Central memory CD4-positive, alpha-beta T cell (primary cell): ENCODE measurements at places on chromosomes 12 and 14.

- no peak for DNase-seq
These were observed 6.1 kb upstream of the PSMA6 start for GRCh38 chr14:35286003-35286600.

DNA sequence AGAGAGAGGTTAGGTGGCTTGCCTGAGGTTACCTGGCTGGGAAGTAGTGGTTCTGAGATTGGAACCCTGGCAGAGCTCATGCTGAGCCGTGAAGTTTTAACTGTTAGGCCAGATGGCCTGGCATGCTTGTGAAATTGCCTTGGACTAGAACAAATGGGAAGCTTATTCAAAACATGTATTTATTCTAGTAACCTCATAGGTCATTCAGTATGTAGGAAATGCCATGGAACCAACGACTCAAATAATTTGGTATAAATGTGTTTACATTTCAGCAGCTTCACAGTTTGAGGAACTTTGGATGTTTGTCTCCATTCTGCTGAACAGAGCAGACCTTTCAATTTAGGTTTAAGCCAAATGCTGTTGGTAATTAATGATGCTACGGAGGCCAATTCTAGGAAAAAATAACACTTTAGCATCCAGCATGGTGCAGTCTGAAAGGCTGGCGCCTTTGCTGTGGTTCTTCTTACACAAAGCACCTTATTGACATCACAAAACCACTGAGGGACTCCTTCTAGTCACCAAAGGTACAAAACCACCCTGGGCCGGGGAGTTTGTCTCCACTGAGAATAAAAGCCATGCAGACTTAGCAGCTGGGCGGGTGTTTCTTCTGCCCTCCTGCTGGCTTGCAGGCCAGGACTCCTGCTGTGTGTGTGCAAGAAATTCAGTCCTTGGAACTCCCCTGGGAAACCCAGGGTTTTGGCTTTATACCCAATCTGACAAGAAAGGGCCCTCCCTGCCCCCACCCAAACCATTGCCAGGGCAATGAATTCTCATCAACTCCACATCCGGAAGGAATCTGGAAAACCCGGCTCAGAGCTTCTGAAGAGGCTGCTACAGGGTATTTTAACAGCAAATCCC is 64.2 kb downstream of the ELK3 start:
- peak; percentile 37 for DNase-seq

DNA sequence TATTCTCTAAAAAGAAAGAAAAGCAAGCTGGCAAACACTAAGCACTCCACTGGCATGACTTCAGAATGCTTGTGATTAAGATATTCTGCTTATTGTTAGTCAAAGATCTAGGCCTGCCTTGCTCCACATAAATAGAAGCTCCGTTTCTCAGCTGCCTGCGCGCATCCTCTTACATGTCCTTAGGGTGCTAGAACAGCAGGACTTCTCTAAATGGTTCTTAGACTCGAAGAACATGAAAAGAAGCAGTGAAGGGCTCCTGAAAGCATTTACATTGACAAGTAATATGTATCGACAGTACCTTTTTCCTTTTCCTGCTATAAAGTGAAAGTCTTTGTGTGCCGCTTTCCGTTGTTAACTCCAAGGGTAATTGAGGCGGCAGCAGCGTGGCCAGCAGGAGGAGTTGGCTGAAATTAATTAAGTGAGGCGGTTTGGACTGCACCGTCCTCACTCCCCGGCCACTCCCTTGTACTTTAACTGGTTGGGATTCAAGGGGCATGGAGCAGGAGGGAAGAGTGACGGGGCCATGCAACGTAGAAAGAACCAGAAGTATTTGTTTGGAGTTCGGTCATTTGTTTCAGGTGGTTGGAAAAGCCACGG is 34.2 kb upstream of the OTX2 start:
- DNase-seq = no peak

DNA sequence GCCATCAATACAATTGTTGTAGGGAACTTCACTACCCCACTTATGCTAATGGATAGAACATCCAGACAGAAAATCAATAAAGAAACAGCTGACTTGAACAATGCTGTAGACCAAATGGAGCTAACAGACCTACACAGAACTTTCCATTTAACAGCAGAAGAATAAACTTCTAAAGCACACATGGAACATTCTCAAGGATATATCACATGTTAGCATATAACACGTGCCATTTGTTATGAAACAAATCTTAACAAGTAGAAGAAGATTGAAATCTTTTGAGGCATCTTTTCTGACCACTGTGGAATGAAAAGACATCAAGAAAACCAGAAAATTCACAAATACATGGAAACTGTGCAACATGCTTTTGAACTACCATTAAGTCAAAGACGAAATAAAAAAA is 62.5 kb upstream of the RNU6-8 start:
- no peak for DNase-seq

GRCh38 chr14:77660754-77661153 is 44.3 kb upstream of the SPTLC2 start:
- no peak for DNase-seq

GRCh38 chr12:72612171-72612570 is 340.0 kb downstream of the TRHDE start:
- DNase-seq = no peak

DNA sequence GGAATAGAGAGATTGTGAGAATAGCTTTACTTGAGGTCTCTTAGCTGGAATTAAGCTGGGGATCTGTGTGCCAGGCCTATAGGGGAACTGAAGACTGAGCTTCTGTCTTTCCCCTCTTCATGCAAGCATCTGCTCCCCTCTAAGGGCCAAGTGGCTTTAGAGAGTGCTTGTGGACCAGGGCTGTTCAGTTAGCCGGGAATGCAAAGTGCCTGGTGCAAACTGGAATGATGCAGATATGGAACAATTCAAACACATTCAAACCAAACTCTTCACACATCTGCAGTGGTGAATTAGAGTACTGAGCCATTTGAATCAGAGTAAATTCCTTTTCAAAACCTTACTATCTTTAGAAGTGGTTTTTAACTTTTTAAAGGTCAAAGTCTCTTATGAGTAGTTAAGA is 99.0 kb downstream of the LIN7A start:
- no peak for DNase-seq

DNA sequence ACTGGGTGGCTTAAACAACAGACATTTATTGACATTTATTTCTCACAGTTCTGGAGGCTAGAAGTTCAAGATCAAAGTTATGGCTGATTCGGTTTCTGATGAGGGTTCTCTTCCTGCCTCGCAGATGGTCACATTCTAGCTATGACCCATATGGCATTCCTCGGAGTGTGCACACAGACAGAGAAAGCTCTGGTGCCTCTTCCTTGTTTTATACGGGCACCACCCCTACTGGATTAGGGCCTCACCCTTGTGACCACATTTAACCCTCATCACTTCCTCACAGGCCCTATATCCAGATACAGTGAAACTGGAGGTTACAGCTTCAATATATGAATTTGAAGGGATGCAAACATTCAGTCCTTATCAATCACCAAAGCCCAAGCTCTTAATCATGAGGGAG is 77.0 kb upstream of the OVCH1 start:
- no peak for DNase-seq

DNA sequence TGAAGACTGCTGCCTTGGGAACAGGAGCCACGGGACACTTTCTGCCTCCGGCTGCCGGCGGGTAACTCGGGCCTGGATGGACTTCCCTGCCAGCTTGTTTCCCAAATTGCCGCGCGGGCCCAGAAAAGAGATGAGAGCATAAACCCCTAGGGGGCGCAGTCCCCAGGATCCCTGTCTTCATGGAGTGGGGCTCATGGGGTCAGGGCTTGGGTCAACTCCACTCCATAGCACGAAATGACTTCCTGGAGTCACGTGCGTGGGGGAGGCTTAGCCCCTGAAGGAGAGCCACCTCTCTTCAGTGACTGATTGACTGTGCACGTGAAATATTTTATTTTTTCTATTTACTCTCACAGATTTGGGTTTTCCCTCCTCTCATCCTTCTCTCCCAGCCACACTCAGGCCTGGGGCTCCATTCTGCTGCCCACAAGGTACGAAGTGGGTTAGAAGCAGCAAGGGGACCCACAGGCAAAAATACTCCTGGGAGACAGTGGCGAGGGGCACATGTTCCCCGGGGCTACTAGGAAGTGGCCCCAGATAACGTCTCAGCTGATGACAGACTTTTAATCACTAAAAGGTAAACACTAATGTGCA is 10.0 kb downstream of the PGF start:
- DNase-seq = no peak

GRCh38 chr12:25020621-25021243 is 71.8 kb upstream of the BCAT1 start:
- DNase-seq = no peak

GRCh38 chr12:124764451-124764850 is 99.2 kb downstream of the SCARB1 start:
- no peak for DNase-seq

GRCh38 chr12:26431211-26431610 is 235.8 kb downstream of the SSPN start:
- DNase-seq = no peak

GRCh38 chr14:86858591-86858990 is 1134.4 kb downstream of the GALC start:
- DNase-seq = no peak
